ENCODE measurements at places on chromosomes 16 and 17.

- no peak for DNase-seq
Measured at GRCh38 chr16:88341551-88342290, 41.0 kb upstream of the ZNF469 start.

GRCh38 chr16:3769942-3770341 is 52.6 kb upstream of the TRAP1 start:
- DNase-seq: no peak

GRCh38 chr16:85507342-85507741 is 105.8 kb upstream of the GSE1 start:
- peak; percentile 9 for DNase-seq

DNA sequence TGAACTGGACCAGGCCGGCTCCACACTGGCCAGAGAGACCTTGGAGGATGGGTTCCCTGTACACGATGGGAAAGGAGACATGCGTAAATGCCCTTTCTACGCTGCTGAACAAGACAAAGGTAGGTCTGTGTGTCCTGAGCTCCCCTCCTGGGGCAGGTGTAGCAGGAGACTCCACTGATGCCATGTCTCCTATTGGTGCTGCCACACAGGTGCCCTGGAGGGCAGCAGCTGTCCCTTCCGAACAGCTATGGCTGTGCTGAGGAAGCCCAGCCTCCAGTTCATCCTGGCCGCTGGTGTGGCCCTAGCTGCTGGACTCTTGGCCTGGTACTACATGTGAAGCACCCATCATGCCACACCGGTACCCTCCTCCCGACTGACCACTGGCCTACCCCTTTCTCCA is 29.2 kb downstream of the CDIP1 start:
- DNase-seq: no peak

- no peak for DNase-seq
Measured at GRCh38 chr16:59484833-59485516, 750.9 kb upstream of the GOT2 start.

- DNase-seq: no peak
Measured at GRCh38 chr17:15475631-15476354, 8.4 kb upstream of the CDRT4 start.

DNA sequence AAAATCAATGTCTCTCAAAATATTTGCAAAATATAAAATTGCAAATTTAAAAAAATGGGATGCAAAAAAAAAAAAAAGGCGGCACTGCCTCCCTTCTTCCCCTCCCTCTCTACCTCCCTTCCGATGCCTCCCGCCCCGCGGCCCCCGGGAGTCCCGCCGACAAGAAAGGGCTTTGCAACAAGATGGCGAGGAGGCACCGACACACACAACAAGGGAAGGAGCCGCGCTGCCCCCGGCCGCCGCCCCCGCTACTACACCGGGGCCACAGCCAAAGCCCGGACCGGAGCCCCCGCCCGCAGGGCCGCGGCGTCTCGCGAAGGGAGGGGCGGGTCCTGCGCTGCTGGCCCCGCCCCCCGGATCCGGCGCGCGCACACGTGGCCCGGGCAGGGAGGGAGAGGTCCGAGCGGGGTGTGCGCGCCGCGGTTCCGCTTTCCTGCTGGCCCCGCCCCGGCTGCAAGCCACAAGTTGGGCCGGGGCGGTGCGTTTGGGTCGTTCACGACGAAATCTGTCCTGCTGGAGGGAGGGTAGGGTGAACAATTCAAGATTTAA is at the start of gene MNT:
TSS of gene MNT (minus strand) at position 184 of the 549 bp plus-strand sequence. CDS start 348 bp downstream, outside the sequence.
- peak; percentile 90 for DNase-seq

GRCh38 chr17:72270273-72270924 is 149.6 kb downstream of the SOX9 start:
- peak; percentile 86 for DNase-seq

DNA sequence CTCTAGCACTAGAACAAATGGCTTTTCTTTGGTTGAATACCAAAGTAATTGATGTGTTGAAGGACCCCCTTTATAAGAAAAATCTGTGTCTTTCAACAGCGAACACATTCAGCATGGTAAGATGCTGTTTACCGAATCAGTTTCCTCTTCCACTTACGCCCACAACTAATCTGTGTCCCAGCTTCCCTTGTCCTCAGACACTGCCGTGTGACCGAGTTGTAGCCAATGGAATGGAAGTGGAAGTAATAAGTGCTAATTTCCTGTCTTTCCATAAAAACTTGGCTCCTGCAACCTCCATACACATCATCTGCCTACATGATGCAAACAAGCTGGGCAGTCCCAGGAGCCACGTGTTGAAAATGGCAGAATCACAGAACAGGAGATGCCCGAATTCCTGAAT is 10.4 kb downstream of the CDIPT start:
- DNase-seq: peak; percentile 18

DNA sequence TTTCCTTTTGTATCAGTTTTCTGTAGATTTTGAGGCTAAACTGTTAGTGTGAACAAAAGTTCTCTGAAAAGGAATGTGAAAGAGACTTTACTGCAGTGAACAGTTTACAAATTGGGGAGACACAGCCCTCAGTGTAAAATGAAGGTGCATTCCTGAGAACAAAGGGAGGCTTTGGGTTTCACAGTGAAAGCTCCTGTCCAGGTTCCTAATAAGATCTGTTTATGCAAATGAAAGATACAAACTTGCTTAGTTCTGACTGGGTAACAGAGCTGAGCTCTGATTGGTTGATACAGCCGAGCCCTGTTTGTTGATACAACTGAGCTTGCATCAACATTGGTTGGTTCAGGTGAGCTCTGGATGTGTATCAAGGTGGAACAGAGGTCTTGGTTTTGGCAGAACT is 8.3 kb upstream of the CDRT15 start:
- DNase-seq: no peak

DNA sequence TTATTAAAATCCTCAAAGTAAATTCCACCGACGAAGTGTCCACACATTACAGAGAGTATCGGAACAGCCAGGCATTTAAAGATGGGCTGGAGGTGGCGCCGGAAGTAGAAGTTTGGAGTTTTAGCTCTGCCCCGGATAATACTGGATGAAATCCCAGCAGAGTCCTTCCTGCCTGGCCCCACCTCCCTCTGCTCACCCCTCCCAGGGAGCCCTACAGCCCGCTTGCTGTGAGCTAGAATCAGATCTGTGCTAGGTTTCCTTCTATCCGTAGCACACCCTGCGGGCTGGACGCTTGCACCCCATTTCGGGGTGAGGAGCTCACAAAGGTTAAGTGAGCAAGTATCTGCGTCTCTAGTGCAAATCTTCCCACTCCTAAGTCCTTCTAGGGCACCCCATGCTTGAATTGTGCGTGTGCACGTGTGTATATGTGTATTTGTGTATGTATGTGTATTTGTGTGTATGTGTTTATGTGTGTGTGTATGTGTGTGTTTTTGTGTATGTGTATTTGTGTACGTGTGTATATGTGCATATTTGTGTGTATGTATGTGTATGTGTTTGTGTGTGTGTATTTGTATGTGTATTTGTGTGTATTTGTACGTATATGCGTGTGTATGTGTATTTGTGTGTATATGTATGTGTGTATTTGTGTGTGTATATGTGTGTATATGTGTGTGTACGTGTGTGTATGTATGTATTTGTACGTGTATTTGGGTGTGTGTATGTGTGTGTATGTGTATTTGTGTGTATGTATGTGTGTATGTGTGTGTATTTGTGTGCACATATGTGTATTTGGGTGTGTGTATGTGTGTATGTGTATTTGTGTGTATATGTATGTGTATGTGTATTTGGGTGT is 61.4 kb downstream of the HAPSTR1 start:
- DNase-seq: no peak

- DNase-seq: no peak
Measured at GRCh38 chr17:28326114-28326513, 7.1 kb downstream of the TMEM97 start.

DNA sequence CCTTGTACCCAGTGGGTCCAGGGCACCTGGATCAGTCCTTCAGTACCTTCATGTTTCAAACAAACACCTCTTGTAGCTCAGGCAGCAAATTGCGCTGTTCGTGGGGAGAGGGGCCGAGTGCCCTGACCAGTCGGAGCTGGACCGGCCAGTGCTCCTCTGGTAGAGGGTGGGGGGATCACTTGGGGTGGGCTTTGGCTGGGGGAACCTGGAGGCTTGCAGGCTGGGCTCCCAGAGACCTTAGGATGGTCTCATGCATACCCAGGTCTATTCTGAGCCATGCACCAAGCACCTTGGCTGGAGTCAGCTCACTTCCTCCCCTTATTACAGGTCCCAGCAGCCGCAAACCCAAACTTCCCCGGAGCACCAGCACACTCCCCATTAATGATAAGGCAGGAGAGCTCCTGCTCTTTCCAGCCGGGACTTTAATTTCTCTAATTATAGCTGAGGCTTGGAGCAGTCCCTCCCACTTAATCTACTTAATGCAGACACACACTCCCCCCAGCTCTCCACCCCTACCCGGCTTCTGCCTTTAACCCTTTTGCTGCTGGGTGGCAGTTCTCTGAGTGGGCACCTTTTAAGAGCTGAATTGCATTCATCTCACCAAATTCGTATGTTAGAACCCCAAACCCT is 26.3 kb upstream of the MGAT5B start:
- peak; percentile 19 for DNase-seq

DNA sequence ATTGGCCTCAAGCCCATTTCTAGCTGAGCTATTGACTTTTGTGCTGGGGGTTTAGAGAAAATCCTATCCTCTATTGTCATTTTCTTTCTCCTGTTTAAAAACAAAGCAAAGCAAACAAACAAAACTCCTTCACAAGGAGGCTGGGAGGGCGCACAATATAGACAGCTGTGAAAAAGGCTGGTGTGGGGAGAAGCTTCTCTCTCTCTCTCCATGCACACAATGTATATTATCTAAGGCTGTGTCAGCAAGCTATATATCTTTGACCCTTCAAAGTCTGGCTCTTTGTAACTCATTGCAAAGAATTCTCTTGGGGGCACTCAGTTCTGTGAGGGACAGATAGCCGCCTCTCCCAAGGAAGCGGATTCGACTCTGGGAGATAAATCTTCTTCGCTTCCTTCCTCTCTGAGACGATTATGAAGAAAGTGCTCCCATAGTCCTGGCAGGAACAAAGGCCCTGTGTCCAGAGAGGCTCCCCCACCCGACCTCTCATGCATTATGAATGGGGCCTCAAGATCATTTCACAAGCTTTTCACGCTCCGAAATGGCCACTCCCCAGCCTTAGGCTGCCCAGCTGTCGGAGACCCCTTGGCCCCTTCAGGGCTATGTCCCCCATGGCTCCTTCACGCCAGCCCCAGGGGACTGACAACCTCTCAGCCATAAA is 33.2 kb upstream of the MEAK7 start:
- no peak for DNase-seq

GRCh38 chr17:34730816-34731215 is 151.4 kb downstream of the TMEM132E start:
- DNase-seq: no peak

DNA sequence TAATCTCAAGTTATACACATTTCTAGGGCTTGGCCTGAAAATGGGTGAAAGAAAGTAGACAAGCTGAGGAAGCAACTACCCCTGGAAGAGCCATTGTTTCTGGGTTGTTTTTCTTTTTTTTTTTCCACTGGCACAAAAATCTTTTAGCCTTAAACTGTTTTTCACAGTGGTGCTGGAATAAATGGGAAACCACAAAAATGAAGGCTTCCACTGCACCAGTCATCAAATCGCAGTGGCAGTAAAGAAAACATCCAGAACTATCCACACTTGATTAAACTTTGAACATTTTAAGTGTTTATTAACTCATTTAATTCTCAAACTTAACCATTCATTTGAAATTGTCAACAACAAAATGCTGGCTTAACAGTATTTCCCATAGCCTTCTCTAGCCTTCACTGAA is 14.3 kb downstream of the CMTM4 start:
- peak; percentile 50 for DNase-seq

DNA sequence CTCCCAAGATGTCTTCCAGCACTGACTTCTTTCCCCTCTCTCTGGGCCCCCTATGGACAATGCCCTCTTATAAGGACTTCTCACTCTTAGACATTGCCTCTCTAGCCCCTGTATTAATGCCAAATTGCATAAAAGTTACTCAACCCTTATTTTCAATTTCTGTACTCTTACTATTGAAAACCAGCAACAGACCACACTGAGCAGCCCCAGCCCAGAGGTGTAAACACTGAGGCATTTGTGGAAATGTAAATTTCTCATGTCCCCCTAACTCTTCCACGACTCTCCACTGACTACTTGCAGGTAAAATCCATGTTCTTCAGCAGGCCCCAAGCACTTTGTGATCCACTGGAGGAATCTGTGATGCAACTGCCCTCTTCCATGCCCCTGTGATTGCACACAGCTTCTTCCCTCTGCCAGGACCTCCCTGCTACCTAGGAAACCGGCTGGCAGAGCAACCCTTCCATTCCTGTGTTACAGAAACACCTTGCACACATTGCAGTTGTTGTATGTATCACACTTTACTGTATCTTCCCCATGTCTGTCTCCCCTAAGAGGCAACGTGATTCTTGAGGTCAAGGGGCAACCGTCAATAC is 4.4 kb downstream of the N4BP1 start:
- no peak for DNase-seq

DNA sequence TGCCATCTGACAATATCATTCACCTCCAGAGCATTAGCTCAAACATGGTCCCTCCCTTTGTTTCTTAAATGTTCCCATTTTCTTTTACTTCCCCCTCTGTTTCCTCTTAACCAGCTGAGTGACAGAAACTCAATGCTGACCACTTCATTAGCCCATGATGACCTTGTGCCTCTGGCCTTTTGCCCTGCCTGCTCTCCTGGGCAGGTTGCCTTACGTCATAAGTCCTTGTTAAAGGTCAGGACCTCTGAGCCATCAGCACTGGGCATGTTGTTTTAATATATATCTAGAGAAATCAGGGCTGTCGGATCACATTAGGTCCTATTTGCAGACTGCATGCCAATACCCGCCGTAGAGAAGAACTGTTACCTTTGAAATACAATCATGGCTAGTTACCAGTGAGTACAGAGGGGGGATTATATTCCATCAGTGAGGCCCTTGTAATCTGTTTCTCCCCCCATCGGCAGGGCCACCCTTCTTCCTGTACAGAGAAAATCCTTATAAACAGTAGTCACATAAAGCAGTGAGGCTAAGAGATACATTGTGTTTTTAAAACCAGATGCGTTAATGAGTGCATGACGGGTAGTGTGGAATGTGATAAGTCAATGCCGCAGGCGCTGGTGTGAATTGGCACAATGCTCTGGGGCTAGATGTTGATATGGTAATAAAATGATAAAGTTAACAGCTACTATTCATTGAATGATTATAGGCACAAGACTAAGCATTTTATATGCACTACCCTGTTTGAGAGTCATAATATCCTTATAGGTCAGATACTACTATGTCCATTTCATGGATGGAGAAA is 94.3 kb upstream of the ZFHX3 start:
- no peak for DNase-seq

DNA sequence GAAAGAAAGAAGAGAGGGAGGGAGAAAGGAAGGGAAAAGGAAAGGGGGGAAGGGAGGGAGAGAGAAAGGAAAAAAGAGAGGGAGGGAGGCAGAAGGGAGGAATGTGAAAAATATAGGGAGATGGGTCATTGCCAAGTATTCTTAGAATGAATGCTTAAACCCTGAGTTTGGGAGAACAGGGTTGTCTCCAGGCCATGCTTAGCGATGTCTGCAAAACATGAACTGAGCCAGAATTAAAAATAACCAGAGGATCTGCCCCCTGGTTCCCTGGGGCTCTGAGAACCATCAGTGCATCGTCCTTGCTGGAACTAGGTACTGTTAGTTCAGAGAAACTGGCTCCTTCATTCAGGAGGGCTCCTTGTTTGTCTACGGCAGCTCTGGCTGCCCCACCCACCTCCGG is 170.4 kb downstream of the IRX5 start:
- DNase-seq: no peak

GRCh38 chr16:87895641-87896141 is 26.4 kb upstream of the SLC7A5 start:
- DNase-seq: peak; percentile 45

Data from M059J (cell line).